ENCODE measurements at places on chromosomes 2 and 18.

- no peak for DNase-seq
Measured at GRCh38 chr2:217184242-217184641, 324.4 kb upstream of the TNP1 start.

DNA sequence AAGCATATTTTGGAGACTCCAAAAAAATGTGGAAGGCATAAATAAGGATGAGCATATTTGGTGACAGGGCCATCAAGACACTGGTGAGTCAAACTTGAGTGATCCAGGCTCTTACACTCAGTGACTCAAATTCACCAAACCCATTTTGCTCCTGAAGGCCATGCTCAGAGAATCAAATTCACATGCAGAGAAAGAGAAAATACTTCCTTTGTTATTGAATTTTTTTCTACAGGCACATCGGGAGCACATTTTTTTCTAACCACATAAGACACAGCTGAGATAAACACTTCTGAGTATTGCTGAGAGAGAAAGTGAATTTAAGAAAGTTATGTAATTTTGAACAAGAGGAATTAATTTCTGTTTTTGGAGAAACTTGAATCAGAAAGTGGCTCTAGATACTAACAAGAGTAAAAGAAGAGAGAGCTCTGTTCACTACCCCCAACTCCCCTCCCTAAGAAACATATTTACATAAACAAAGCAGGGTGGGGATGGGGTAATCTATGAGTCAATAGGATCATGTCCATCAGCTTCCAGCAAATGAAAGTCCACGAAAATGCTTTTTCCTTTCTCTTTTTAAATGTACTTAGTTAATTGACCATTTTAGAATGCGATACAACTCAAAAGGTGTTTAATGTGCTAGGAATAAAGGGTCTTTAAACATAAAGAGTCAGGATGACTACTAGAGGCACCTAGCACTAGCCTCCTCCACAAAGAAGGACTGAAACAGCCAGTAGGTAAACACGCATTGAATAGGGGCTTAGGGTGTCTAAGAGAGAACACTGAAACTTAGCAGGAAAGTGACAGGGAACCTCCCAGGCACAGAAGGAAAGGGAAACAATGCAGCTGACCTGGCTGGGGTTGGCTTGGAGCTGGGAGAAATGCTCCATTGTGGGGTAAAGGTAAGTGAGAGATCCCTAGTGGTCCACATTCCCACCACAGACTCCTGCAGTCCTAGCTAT lies 152.3 kb downstream of the KCNE4 start:
- no peak for DNase-seq

GRCh38 chr2:196767101-196767500 lies 32.4 kb downstream of the GTF3C3 start:
- DNase-seq = no peak

DNA sequence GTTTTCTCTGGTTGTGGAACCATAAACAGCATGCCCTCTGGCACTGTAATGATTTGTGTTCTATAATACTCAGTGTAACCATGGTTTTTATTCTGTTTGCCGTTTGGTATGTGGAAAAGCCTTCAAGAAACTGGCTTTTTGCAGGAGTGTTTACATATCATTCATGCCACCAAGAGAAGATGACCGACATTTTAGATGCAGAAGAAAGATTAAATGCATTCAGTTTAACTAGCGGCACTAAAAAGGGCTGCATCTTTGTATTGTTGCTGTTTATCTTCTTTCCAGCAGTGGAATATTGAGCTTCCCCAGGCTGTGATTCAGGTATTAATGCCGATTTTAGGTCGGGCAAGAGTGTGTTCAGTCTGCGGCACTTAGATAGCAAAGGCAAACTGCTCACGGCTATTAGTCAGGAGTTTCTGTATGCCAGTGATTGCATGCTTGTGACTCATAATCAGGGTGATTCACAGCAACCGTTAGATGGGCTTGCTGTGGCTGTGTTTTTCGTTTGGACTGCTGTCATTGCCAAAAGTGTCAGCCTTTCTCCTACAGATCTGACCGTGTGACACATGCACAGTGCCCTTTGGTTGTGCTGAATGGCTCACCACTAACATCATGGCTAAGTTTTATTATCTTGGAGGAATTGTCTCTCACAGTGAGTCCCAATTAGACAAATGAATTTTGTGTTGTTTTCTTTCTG lies 479.7 kb downstream of the PARD3B start:
- DNase-seq = peak; percentile 79

GRCh38 chr2:123364243-123364896 lies 660.7 kb upstream of the CNTNAP5 start:
- DNase-seq = no peak

DNA sequence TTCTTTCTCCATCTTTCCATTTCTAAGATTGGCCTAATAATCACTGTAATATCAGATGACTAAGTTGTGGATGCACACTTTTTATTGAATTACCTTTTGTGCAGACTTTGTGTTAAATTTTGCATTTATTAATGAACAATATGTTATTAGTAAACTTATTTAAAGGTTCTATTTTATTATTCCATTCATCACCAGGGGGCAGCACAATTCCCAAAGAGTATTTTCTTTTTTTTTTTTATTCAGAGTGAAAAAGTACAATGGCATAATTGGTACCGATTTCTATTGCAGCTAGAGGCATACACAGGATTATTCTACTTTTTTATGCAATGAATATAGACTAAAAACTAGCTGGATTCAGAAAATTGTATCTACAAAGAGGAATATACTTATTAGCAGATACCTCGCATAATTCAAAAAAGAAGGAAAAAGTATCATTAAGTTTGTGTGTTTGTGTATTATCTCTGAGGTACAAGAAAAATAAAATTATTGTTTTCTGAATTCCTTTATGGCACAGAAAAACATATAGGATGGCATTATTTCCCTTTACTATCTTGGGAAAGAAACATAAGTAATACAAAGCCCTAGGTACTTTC lies 390.6 kb downstream of the ERBB4 start:
- no peak for DNase-seq

DNA sequence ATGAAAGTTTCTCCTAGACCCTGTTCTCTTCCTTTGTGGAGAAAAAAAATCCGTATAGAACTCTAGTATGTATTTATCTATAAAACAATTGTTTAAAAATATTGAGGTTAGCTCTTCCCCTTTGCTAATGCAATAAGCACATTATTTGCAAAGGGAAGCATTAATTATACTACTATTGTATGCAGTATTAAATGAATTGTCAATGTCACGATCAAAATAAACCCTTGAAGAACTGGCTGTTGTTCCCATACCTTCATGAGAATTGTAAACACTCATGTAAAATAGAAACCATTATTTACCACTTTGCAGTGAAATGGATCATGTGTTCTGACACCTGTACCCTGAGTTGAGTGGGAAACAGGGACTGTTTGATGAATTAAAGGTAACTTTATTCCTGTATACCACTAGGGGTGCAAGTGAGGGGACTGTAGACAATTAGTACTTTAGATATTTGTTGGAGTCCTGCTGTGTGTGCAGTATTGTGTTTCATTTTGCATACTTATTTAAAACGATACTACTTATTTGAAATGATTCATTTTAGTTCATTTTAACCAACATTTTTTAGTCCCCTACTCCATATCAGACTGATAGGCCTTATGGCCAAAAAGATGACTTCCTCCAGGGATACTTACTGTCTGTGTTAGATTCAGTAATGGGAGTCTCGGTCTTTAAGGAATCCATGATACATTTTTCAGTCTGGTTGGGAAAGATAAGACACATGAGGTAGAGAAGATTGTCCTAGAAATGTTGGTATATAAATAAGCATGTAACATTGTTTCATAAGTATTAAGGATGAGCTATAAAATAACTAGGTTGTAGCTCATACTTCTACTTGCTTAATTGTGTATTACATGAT lies 7.9 kb downstream of the PKP4 start:
- no peak for DNase-seq

DNA sequence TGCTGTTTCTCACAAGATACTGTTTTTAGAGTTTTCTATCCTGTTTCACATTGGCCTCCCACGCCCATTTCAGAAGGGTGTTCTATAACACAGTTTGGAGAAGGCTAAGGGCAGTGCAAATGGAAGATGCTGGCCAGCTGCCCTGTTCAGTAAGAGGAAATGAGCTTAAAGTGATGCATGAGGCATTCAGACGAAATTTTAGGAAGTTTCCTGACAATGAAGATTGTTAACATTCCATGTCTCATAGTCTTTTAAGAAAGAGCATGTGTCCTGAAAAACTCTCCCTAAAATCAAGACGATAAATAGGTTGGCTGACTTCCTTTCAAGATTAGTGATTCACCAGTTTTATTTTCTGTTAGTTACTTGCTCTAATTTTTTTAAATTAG lies 484.2 kb upstream of the NRP2 start:
- peak; percentile 54 for DNase-seq

DNA sequence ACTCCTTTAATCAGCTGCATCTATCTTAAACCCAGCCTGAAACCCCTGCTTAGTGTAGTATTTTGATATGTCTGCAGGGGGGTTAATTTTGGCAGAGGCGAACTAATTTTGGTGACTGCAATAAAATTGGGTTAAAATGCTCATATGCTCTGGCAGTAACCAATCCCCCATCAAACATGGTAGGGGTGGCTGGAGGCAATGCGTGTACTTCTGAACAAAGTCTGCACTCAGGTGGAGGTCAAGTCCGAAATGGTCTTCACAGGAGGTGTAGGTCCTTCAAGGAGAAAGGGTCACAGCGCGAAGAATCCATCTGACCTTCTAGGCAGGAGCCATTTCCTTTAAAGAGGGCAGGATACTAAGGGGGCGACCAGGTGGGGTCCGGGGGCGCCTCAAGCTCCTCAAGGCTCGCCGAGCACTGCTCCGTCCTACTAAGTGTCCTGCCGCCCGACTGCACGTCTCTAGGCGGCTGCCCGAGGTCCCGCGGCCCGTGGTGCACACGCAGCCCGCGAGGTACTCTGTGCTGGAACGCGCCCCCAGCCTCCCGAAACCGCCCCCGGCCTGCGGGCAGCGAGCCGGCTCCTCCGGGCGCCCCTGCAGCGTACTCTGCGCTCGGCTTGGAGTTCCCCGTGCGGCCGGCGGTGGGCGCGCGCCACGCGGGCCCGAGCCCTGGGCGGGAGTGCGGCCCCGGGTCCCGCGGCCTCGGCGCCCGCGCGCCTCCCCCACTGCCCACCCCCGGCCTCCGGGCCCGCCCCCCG lies 1.7 kb upstream of the LDLRAD4 start:
- no peak for DNase-seq

GRCh38 chr2:149915151-149915550 lies 327.6 kb upstream of the MMADHC start:
- DNase-seq = no peak

DNA sequence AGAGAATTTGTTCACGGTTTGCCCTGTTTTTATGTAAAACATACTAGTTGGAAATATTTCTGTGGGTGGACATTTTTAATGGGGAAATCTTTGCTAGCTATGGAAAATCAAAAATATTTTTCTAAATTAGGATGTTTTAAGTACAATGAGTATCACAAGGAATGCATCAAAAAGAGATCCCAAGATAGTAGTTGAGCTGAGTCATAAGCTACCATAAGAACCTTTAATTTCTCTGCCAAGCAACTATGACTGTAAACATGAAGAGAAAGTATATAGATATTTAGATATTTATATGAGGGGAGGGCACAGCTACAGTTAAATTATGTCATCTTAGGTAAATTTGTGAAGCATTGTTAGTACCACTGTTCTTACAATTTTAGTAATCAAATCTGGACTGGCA lies 646.2 kb downstream of the XIRP2 start:
- no peak for DNase-seq

GRCh38 chr2:174778085-174778981 lies 14.1 kb upstream of the CHRNA1 start:
- DNase-seq = peak; percentile 90

DNA sequence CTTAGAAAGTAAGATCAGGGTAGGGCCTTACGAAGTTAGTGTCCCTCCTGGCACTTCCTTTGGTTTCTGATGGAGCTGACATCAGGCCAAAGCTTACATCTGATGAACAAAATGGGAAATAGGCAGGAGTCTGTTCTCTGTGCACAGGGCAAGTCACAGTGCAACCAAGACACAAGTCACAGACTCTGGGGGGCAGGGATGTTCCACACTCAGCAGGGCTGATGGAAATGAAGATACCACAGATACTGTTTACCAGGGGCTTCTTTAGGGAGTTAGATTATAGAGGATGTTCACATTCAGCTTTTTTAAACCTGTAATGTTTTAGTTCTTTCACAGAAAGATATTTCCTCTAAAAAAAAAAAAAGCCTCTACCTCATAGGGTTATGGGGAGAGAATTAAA lies 106.2 kb upstream of the EPC2 start:
- DNase-seq = no peak

GRCh38 chr2:127225186-127225960 lies 5.3 kb upstream of the CYP27C1 start:
- DNase-seq = peak; percentile 56

DNA sequence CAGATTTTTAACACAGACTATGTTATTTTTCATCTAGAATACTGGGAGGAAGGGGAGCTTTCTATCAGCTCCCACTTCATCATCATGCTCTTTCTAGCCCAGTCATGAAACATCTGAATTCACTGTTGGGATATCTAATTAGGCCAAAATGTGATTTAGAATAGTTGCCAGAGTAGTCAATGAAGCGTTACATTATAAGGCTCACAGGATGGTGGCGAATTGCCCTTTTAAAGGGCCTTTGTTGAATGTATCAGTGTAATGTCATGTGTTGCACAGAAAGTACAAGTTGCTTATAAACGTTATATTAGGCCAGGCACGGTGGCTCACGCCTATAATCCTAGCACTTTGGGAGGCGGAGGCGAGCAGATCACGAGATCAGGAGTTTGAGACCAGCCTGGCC lies 45.6 kb downstream of the PDE1A start:
- DNase-seq = no peak

DNA sequence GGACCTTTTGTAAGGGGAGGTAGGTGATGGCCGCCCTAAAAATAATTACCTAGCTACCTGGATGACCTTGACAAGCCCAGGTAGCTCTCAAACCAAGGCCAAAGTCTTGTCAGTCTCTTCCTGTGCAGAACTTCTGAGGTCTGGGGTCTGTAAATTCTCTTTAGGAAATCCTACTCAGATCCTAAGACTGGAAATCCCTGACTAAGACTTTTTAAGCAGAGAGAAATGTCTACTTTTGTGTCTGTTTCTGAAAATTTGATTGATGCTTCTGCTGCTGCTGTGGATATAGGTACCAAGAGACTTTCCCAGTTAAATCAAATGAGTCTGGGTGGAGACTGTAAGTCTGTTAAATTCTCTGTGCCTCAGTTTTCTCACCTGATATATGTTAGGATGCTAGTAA lies 36.9 kb upstream of the SIX3 start:
- no peak for DNase-seq

DNA sequence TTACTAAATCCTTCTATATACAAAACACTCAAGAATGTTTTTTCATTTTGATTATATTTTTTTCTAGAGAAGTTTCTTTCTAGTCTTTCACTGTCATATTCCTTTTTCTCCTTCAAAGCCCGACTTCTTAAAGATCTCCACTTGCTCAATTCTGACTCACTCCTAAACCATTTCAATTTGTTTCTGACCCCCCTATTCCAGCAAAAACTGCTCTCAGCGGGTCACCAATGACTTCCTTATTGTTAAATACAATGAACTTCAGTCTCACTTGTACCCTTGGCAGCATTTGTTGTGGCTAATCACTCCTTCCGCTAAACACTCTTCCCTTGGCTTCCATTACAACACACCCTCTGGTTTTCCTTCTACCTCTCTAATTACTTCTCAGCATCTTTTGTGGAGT lies 111.1 kb upstream of the RBBP8 start:
- peak; percentile 55 for DNase-seq

- no peak for DNase-seq
Measured at GRCh38 chr2:207771421-207771820, 1.7 kb upstream of the FZD5 start.

GRCh38 chr2:29314816-29315571 lies 199.8 kb downstream of the CLIP4 start:
- no peak for DNase-seq

GRCh38 chr2:209614690-209615369 lies 156.8 kb upstream of the UNC80 start:
- no peak for DNase-seq

GRCh38 chr2:234404957-234405356 lies 91.9 kb downstream of the ARL4C start:
- no peak for DNase-seq

Measured in non-pigmented ciliary epithelial cell (primary cell).